ENCODE measurements at places on chromosomes 2 and 18. TPM values are rescaled to one million over a fixed set of nuclear protein-coding genes. Genes with fewer than 3 reads are reported as not detected.

The DPY30 gene
- total RNA-seq, result 85.1 TPM

The SLC5A7 gene
- 3.0 TPM for total RNA-seq

The ZNF396 gene
- total RNA-seq, result 3.6 TPM

The CD207 gene
- total RNA-seq, result not detected

The IL36RN gene
- total RNA-seq, result not detected

The ACADL gene
- not detected for total RNA-seq

The ANKRD23 gene
- total RNA-seq, result 9.3 TPM

The TBR1 gene
- total RNA-seq, result 0.09 TPM
